ENCODE measurements at places on chromosomes 7 and 10. TPM values are rescaled to one million over a fixed set of nuclear protein-coding genes. Genes with fewer than 3 reads are reported as not detected.

DNA sequence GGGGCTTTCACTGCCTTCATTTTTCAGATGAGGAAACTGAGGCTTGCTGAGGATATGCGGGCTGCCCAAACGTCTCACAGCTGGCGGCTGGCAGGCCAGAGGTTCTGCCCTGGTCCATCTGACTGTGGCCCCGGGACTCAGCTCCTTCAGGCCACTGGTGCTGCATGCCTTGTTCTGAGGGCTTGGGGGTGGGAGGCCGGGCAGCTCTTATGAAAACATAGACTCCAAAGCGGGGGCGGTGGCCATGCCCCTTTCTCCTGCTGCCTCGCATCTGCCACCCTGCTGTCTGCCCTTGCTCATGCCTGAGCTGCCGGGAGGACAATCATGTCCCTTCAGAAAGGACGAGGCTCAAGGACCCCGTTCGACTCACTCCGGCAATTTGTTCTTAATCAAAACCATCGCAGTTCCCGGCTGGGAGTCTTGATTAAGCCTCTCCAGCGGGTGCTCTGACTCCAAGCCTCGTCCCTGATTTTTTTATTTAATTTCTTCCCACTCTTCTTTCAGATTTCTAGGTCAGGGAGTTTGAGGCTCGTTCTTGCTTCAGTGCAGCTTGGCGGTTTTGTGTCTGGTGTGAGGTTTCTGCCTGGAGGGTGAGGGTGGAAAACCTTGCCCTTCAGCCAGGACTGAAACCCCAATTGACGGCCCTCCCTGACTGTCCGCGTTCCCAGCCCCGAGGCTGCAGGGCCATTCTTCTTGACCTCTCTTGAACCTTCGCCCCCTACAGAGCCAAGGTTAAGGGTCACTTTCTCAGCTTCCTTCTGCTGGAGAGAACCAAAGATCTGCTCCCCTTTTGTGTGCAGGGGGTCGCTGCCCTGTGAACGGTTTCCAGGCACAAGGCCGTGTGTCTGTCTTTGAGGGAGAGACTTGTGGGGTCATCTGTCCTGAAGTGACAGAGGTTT is 120.8 kb downstream of the DNAJB6 start:
- DNase-seq: no peak

DNA sequence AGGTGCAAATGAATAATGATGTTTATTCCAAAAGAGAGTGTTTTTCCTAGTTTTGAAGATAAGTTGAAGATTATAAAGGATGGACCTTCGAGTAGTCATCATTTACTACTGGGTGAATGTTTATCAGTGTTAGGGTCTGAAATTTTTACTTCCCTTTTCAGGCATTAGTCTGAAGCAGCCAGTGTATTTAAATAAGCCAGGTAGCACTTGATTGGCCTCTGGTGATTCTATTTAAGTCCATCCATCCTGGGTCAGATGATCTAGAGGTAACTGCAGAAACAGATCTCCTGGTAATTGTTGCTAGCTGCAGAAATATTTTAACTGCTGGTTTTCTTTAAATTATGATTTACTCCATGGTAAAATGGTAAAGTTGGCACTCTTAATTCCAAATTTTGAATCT is 34.1 kb upstream of the AGR2 start:
- DNase-seq: no peak

DNA sequence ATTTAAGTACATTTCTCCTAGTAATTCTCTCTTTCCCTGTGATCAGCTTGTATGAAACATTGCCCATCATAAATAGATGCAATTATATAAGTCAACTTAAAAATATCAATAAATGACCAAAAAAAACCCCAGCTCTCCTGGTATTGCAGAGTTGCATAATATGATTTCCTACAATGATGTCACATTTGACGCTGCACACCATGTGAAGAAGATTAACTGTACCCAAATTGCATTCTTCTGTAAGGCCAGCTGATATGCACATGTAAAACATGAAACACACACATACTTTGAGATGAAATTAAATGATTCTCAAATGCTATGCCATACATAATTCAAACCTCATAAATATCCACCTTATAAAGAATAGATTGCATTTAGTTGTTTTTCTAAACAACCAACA is 115.5 kb downstream of the AGMO start:
- peak; percentile 41 for DNase-seq

DNA sequence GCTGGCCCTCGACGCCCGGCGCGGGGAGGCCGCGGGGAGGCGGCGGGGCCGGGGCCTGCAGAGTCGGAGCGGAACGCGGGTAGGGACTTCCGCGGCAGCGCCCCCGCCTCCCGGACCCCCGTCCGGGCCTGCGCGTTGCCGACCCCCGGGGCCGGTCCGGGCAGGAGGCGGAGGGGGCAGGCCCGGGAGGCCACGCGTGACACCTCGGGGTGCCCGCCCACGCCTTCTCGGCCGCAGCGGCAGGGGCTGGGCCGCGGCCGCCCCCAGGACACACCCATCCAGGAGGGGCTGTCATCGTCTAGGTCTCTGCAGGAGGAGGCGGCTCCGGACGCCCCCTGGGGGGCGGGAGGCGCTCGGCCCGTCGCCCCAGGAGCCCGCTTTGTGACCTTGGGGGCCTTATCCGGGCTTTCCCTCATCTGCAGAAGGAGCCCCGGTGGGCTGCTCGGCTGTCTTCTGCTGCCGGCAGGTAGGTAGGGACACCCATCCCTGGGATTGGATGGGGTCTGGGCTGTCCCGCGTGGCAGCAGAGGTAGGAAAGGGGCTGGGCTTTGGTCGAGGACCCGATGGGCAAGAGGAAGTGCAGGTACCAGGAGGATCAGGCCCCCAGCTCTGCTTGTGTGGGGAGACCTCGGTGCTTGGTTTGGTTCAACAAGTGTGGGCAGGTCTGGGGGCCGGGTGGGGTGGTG is 569 bp downstream of the ZNF316 start:
- DNase-seq: peak; percentile 34

- DNase-seq: no peak
Measured at GRCh38 chr7:49822856-49823255, 49.4 kb downstream of the VWC2 start.

GRCh38 chr7:97555857-97556421 is 175.9 kb upstream of the TAC1 start:
- DNase-seq: peak; percentile 2

DNA sequence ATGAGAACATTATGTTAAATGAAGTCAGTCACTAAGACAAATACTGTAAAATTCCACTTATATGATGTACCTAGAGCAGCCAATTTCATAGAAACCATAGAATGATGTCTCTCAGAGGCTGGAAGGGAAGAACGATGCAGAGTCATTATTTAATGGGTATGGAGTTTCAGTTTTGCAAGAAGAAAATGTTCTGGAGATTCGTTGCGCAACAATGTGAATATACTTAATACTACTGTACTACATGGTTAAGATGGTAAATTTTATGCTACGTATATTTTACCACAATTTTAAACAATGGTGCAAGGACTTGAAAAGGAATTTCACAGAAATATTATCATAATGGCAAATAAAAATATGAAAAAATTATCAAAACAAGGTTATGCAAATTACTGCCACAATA is 972.6 kb downstream of the KCNMA1 start:
- no peak for DNase-seq

- no peak for DNase-seq
Measured at GRCh38 chr7:38453168-38453567, 178.0 kb downstream of the AMPH start.

GRCh38 chr10:126222736-126223511 is 165.4 kb downstream of the ADAM12 start:
- peak; percentile 49 for DNase-seq

DNA sequence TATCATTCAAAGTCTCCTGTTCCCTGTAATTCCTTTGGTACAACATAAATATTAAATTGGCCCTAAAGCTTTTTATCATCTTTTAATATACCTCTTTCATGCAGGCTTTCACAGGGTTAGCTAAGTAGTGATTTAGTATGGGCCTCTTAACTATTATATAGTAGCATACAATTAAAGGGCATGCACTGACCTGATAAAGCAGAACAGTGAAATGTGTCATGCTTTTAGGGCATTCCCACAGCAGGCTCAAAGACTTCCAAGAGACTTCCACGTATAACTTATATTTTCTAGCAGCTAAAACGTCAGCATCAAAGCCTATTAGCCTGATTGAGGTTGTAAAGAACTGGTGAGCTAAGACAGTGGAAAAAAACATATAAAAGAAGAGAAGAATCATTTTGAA is 35.3 kb downstream of the SAMD8 start:
- DNase-seq: no peak

DNA sequence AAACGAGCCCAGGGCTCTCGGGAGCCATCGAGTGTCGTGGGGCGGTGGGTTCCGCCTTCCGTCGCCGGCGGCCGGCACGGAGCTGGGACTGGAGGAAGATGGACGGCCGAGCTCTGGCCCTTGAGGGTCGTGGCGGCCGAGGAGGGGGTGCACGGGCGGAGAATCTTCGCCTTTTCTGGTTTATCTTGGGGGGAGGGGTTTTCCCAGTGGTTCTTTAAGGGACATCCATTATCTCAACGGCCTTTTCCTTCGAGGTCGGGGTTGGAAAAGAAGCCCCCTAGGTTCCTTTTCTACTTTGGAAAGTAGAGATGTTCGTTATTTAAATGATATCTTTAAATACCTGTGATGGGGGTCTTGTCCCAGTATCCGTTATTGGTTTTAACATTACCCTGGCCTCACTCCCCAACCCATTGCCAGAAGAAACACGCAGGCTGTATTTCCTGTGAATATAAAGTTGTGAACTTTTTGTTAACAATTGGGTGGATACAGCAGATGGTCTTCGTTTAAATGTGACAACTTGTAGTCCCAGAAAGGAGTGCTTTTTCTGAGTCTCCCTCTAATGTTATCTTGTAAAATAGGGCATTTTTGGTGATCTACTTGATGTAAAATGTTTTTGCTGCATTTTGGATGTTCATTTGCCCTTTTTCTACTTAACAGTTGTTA is 765 bp downstream of the CCAR1 start:
- DNase-seq: no peak

DNA sequence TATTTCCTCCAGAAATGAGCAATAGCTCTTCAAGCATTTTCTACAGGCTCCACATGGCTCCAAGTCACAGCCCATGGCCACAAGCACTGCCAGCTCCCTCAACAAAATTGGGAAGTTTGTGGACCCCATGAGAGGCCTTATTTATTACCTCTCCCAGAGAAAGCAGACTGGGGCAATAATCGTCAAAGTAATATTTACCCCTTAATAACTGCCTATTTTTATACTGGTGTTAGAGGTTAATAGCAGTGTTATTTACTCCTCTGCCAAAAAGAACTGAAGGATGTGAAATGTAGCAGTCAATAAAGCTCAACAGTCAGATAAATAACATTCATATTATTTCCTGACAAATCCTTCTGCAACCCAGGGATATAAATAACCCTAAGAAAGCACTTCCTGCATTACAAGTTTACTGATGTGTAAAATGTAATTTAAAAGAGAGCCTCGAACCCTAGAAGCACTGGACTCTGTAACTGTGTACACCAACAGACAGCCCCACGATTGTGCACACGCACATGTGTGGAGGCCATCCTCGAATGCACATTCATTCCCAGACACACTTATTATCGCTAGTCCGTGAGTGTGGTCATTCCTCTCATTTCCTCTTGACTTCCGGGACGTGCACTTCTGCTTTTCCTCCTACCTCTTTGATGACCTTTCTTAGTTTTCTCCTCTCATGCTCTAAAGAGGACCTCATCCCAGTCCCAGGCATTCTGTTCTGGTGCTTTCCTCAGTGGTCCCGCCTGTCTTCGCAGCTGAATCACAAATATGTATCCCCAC is 157.4 kb downstream of the EVX1 start:
- no peak for DNase-seq

DNA sequence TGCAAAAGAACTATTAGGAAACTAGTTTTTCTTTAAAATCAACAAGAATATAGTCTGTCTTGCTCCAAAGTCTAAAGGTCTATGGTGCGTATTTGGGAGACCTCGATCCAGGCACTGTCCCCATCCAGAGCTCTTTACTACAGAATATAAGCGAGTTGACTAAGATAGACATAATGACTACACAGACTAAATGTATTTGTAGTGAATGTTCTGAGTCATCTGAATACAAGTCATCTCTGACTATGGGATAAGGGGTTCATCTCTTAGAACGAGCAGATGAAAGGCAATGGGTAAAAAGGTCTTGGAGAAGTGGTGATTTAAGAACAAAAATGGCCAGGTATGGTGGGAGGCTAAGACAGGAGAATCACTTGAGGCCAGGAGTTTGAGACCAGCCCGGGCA is 136.0 kb upstream of the RSU1 start:
- no peak for DNase-seq

DNA sequence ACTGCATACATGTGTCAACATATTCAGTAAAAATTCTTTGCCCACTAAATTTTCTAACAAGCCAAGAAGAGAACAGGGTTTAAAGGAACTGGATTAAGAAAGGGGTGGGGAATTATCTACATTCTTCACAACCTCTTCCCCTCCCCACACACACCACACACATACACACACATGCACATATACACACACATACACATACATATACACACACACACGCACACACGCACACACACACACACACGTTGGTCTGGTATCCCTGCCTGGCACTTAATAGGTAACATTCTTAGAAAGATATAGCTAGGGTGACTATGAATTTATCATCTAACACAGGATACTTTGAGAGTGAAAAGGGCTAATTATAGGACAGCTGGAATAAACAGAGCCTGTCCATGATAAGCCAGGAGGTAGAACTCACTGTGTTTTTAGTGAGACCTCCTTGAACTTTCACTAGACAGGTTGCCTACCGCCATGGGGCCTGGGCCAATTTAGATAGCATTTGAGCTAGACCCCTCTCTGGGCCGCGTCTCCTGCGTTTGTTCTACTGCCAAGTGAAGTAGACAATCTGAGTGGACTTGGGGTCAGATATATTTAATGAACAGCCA is 33.1 kb upstream of the EPC1 start:
- no peak for DNase-seq

DNA sequence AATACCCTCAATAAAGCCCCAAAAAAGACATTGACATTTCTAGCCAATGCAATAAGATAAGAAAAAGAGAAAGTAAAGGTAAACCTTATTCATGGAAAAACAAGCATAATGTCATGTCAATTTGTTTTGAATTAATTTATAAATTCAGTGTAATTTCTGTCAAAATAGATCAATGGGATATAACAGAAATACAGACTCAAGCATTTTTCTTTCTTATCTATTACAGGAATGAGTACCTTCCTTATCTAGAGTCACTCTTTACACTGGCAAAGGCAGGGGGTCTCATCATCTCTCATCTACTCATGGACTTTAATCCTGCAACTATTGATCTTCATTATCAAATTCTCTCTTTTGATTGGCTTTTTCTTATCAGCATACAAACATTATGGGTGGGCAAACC is 127.1 kb upstream of the SHH start:
- DNase-seq: no peak

- DNase-seq: peak; percentile 85
Measured at GRCh38 chr7:43302211-43302711, 189.8 kb downstream of the HECW1 start.

The LRRD1 gene
- total RNA-seq: not detected

The DBNL gene
- 271 TPM for total RNA-seq

The TDRD1 gene
- 0.06 TPM for total RNA-seq

The TMEM254 gene
- 11.7 TPM for total RNA-seq

The CYP2C19 gene
- total RNA-seq: not detected

The GIMAP5 gene
- not detected for total RNA-seq

The HOXA10 gene
- 12.8 TPM for total RNA-seq

The DEPP1 gene
- total RNA-seq: 4.6 TPM

All from LHCN-M2 (cell line).